ENCODE measurements at places on chromosomes 1 and 21. TPM values are rescaled to one million over a fixed set of nuclear protein-coding genes. Genes with fewer than 3 reads are reported as not detected.

ITLN2 gene
- total RNA-seq = not detected

CRYAA gene
- not detected for total RNA-seq

DNA sequence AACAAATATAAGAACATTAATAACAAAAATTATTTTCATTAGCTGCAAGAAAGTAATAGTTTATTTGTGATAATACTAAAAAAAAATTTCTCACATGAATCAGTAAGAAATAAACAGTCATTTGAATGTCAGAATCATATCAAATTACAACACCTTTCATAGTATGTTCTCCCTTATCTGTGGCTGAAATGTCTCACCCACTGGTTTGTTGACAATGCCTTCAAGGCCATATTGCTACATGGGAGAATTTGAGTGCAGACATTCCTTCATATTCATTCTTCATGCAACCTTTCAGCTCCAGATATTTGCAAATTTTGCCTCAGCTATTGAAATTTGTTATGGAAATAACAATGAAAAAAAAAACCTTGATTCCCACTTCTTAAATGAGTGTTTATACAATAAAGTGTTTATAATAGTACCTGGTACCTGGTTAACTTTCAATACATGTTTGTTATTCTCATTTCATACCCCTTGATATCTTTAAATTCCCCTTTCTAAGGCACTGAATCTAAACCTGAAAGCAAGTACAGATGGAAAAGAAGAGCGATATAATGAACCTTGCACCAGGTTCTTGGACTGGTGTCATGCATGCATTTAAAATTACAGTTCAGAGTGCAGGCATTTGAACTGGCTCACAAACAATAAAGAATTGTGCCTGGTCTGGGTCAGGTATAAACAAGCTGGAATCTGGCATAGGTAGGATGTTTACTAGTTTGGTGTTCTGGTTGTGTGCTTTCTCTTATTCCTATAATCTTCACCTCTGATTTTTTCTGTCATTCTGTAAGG is 242.2 kb upstream of the ADGRL2 start:
- no peak for DNase-seq

GOLT1A gene
- not detected for total RNA-seq

DNA sequence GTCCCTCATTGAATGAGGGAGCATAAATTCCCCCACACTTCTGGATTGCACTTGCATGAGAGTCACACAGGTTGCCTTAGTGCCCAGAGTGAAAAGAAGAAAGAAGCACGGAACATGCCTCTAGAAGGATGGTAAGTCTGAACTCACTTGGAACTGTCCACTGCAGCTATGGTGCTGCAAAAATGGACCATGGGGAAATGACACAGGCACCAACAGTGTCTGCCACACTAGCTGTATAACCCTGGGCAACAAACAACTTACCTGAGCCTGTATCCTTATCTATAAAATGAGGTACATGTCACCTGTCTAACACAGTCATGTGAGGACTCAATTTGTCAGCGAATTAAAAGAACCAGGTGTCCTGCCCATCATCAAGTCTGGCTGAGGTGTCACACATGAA is 50.7 kb downstream of the PALMD start:
- no peak for DNase-seq

DNA sequence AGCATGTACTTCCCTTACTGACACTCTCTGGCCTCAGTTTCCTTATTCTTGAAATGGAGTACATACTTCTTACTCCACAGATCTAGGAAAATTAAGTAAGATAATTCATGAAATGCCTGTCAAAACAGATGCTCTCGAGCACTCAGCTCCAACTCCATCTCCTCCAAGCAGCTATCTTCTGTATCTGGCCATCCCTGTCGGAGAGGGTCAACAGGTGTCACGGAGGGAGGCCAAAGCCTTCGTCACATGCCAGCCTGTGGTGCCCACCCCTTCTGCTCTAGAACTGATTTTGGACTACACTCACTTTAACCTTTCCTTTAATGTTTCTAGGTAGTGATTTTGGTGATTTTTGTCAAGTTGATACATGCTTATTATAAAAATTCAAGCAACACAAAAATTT is 18.8 kb upstream of the PKP1 start:
- DNase-seq = no peak

DNA sequence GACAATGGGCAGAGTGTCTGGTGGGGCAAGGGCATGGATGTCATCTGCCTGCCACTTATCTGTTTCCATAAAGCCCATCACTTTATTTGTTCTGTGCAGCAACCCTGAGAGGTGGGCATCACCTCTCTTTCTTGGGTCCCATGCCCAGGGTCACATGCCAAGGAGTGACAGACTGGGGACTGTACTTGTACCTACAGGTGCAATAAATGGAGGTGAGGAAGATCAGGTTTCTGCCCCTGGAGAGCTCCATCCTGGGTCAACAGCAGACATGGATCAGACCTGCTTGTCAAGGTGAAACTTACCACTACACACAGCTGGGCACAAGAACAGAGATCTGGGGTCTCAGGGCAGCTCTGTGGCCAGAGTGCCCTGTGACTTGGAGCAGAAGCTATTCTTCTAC is 18.4 kb upstream of the PRDM16 start:
- DNase-seq = no peak

- no peak for DNase-seq
These were observed 378.4 kb upstream of the RUNX1 start for GRCh38 chr21:35427320-35428000.

DNA sequence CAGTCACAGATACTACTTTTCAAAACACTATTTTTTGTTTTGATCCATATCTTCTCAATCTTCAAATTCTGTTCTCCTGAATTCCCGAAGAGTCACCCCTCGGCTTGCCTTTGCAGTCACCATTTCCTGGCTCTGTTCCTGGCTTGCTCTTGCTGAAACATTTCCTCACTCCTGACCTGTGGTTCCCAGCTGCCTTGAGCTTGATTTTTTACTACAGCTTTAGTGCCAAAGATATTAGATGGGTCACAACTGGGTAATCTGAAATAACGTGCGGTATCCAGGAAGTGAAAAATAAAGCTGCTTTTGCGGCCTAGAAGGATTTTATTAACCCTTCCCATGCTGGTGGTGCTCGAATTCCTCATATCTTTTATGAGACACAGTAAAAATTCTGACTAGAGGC is 318.8 kb downstream of the PCP4 start:
- DNase-seq = no peak

GRCh38 chr1:225437710-225438437 is 10.0 kb upstream of the LBR start:
- no peak for DNase-seq

- DNase-seq = no peak
These were observed 40.1 kb upstream of the ERG start for GRCh38 chr21:38538353-38538752.

HSD11B1 gene
- not detected for total RNA-seq

- DNase-seq = no peak
These were observed 21.5 kb downstream of the RPL5 start for GRCh38 chr1:92853299-92853698.

GRCh38 chr1:161185282-161185682 is 8.0 kb upstream of the B4GALT3 start:
- peak; percentile 98 for DNase-seq

DNA sequence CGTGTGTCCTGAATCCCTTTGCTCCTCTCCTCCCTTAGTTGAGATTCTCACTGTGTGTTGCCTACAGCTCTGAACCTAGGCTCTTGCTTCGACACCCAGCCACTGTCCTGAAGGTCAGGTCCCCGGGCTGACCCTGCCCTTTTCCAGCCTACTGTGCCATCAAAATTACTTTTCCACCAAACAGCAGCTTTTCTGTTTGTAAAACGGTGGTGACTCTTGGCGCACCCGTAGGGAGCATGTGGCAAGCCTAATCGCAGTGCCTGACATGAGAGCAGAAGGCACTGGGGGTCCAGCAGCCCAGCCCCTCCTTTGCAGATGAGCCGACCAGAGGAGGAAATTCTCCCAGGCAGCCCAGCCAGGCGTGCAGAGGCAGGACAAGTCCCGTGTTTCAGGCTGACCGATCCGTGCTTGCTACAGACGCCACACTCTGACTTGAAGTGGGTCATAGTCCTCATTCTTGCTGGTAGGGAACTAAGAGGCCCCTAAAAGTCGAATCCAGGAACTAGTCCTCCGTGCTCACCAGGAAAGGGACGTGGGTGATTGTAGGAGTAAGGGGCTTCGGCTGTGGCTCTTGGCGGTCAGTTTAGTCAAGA is 6.8 kb downstream of the GPR137B start:
- DNase-seq = no peak

GRCh38 chr1:237736372-237737029 is 154.2 kb downstream of the ZP4 start:
- DNase-seq = no peak

USP1 gene
- total RNA-seq = 49.2 TPM

GRCh38 chr1:210415846-210416448 is 87.2 kb downstream of the HHAT start:
- DNase-seq = peak; percentile 21

DNA sequence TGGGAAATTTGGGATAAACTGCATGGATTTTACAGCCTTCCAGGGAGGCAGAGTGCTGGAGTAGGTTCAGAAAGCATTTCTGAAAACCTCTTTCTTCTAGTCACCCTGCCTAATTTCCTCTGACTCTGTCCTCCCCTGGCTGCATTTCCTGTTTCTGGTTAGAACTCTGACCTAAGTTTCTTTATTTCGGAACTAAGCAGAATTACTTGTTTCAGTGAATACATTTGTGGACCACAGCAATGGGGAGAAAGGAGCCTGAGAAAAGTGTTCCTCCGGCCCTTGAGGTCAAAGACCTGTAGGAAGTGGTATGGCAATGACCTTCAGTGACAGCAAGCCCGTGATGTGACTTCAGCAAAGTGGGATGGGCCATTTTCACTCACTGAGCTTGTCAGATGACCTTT is 173.4 kb upstream of the RUNX1 start:
- peak; percentile 22 for DNase-seq

DNA sequence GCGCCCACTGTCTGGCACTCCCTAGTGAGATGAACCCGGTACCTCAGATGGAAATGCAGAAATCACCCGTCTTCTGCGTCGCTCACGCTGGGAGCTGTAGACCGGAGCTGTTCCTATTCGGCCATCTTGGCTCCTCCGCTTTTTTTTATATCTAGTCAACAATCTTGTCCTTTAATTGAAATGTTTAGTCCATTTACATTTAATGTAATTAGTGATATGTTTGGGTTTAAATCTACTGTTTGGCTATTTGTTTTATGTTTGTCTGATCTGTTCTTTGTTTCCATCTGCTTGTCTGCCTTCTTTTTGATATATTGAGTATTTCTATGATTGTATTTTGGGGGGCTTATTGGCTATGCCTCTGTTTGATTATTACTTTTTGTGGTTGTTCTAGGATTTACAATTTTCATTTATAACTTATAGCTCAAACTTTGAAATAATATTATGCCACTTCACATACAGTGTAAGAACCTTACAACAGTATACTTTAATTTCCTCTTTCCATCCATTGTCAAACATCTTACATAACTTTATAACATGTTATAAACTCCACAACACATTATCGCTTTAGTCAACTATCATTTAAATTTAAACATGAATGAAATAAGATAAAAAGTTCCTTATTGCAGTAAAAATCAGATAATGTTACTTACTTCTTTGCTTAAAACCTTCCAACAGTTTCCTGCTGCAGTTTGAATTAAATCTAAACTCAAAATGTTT is 16.5 kb upstream of the RYR2 start:
- no peak for DNase-seq

- no peak for DNase-seq
These were observed 2.8 kb downstream of the OSCP1 start for GRCh38 chr1:36447450-36447849.

DNA sequence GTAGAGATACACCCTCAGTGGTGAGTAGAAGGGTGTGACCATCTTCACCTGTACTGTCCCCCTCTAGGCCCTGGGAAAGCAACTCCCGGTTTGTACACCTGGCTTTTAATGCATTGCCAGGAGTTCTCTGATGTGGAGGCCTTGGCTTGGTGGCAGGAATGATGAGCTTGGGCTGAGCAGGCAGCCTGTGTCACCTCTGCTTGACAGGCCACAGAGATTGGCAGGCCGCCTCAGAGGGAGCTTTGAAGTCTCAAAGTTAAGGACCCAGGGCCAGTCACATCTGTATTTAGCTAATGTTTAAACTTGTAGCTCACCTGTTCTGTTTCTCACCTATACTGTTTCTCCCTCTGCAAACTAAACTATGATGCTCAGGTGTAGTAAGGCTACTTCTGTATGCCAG is 28.5 kb downstream of the HUNK start:
- DNase-seq = no peak

DNA sequence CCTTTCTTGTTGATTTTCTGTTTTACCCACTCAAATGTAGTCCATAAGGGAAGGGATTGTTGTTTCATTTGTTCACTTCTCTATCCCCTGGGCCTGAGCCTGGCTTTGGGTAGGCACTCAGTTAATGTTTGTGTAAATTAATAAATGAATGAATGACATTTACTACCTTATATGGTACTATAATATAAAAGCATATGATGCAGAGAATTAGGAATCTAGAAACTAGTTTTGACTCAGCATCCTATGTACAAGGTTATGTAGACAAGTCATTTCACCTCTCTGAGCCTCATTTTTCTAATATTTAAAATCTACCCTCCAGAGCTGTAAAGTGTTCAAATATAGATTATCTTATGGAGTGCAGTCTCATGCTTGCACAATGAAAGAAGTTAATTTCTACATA is 68.9 kb upstream of the S1PR1 start:
- no peak for DNase-seq

DNA sequence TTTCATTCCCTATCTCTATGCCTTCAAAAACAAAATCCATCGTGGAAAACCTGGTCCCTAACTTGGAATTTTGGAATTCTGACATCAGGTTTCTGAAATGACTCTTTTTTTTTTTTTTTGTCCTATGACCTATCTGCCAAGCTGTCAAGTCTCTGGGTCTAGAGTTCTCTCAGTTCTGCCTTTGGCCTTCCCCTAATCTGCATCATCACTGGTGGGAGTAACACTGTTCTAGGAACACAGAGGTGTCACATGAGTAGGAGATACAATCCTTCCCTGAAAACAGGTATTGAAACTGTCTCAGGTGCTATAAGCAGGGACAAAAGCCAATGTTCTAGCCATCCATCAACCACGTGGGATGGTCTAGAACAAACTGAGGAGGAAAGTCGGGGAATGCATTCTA is 142.0 kb upstream of the ATP1B1 start:
- DNase-seq = no peak

RBBP5 gene
- total RNA-seq = 18.0 TPM

DNA sequence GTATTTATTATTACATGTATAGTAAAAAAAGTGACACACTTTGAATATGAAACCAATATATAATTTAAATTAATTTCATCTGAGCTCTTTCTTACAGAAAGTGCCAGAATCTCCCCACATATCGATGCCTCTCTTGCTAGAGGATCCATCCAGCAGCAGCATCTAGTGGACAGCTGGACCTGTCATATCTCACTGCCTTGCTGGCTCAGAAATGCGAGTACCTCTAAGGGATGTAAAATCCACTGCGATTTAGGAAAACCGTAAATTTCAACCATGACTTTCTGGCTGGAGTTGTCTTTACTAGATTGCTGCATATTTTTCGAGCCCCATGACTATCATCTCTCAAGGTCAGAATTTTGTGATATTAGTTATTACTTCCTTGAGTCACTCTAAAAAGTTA is 333.8 kb downstream of the NEGR1 start:
- DNase-seq = peak; percentile 4

ARL8A gene
- total RNA-seq = 25.6 TPM
